ENCODE measurements at places on chromosomes 7 and 10.

GRCh38 chr7:3075441-3075840 lies 31.8 kb upstream of the CARD11 start:
- no peak for DNase-seq

GRCh38 chr7:80154656-80155333 lies 20.2 kb downstream of the GNAI1 start:
- DNase-seq = no peak

DNA sequence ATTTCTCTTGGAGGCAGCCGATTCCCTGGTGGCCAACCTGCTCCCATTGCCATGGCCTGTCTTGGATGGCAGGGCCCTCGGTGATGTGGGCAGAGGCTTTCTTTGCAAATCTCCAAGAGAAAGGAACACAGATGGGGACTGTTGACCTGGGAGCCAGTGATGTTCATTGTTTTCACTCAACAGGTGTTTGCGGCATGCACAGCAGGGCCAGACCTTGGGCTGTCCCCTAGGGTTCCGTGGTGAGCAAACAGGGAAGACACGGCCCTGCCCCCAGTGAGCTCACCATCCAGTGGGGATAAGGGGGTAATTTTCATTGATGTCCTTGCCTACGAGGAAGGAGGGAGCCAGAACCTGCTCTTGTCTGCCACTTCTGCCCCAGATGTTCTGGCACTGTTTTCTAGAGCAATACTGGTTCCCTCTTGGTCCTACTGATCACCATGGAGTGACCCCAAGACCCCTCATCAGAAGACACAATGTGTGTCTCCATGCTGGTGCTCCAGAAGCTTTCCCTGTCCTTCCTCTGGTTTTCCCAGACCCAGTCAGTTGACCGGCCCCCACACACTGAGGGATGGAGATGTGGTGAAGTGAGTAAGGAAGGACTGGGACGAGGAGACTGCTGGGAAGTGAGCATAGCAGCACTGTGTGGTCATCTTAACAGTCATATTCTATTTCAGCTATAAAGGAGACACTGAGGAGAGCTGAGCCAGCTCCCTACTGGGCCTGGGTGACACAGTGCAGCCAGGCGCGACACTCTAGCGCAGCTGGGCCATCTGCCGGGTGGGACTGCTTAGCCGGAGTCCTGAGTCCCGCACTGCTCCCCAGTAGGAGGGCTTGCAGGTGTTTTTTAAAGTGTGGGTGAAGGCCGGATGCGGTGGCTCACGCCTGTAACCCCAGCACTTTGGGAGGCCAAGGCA lies 20.4 kb upstream of the FIGNL1 start:
- no peak for DNase-seq

DNA sequence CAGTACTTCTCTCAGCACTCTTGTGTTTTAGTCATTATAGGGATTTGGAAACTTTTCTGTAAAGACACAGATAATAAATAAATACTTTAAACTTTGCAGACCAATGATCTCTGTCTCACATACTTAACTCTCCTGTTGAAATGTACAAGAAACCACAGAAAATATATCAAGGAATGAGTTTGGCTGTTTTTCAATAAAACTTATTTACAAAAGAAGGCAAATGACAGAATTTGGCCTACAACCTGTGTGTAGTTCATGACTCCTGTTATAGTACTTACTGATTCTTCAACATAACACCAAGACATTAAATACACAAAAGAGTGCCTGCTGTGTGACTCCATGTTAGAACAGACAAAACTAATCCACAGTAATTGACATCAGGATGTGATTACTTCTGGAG lies 510.0 kb upstream of the PHF14 start:
- DNase-seq = no peak

- no peak for DNase-seq
These were observed 250.7 kb upstream of the BMPER start for GRCh38 chr7:33654676-33655075.

DNA sequence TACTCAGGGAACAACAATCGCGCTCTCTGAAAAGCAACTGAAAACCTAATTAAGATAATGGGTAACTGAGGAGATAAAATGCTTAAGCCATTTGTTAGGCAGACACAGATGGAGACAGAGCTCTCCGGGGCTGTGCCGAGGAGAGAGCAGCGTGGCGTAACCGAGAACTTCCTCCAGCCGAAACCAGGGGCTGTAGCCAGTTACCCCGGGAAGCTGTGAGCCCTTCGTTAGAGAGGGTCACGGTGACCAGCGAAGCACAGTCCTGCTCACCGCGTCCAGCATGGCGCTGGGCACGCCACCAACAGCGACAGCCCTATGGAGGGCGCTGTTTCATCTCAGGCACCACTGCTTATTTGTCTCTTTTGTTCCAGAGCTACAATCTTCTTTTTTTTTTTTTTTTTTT lies 16.1 kb downstream of the PAPOLB start:
- no peak for DNase-seq

- no peak for DNase-seq
These were observed 29.9 kb downstream of the EN2 start for GRCh38 chr7:155487509-155488482.

- no peak for DNase-seq
These were observed 4.2 kb upstream of the PILRA start for GRCh38 chr7:100369105-100369504.

GRCh38 chr7:78437118-78437517 lies 638.5 kb downstream of the PHTF2 start:
- no peak for DNase-seq

DNA sequence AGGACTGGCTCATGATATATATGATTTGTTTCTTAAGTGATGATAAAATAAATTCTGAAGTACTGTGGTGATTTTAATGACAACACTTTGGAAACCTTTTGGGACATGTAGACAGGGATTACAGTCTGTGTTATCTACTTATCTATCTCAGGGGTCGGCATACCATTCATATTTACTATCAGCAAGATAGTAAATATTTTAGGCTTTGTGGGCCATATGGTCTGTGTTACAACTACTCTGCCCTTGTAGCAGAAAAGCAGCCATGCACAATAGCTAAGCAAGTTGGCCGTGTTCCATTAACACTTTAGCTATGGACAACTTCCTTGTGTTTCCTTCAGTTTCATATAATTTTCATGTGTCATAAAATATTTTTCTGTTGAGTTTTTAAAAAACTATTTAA lies 97.8 kb upstream of the PRPS1L1 start:
- DNase-seq = no peak

DNA sequence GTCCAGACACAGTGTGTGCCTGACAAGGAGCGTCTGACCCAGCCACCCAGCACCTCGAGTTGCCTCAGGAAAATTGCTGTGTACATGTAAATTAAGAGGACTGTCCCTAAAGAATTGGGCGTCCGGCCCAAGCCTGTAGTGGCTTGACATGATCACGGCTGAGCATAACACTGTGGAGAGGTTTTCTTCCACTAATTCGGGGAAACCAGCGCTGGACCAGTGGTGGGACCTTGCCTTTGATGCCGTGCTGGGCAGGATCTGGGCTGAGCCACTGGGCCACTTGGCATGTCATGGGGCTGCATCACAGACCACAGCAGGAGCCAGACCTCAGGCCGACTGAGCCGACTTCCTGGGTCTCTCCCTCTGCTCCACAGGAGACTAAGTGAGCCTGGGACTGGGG lies 282.5 kb downstream of the GLRX3 start:
- DNase-seq = no peak

DNA sequence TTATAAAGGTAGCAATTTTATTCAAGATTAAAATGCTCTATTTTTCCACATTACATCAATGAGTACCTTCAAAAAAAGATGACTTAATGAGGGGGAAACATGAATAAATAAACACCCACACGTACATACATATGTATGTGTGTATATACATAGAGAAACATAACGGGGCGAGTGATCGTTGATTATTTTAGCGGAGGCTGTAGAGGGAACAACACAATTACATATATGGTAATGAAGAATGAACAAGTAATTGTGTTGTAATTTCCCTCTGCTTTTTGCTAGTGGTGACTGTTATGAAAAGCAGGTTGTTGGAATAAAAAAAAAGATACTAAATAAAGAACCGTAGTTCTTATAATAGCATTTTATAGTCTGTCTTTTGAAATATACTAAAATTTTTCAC lies 63.2 kb downstream of the CACNB2 start:
- DNase-seq = no peak

DNA sequence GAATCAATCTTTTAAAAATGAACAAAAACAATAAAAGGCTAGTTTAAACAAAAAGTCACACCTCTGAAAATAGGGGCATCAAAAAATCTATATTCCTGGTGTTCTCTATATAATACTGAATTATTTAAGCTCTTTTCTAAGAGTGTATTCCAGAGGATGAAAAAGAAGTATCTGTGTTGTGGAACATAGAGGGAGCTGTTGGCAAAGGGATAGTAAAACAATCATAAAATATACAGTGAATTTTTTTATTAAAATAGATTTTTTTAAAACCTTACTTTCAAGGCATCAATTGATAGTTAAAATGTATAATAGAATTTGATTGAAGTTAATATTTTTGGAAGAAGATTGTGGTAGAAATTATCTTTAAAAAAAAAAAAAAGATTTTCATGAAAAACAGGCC lies 1409.1 kb upstream of the CELF2 start:
- DNase-seq = no peak

- DNase-seq = no peak
These were observed 57.8 kb downstream of the MICU1 start for GRCh38 chr10:72567889-72568640.
